ENCODE measurements at places on chromosomes 2 and 18.

DNA sequence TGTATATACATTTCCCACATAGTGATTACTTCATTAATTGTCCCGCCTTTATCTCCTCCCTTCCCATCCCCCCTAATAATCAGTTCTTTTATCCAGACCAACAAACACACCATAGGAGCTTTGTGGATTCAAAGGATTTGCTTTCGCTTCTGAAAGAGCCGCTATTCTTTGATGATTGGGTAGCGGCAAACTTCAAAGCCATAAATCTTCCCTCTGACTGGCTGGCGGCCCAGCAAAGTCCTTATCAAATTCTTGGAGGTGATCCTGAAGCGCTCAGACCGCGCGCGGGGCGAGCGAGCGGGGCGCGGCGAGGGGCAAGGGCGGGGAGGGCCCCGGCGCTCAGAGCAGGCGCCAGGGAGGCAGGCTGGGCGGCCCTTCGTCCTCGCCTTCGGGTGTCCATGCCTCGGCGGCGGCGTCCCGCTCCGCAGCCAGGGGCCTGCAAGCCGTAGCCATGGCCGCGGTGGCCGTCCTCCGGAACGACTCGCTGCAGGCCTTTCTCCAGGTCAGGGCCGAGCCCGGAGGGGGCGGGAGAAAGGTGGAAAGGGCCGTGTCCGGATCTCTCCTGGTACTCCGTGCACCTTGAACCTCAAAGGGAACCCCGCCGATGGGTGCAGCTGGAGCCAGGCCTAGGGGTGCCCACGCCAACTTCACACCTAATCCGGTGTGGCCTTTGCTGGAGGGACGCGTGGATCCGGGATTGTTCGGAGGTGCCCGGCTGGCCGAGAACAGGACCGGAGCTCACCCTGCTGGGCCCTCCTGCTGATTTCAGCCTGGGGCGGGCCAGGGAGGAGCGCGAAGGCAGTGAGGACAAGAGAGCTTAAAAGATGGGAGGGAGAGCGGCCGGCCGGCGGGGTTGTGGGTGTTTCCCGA is at the start of gene SP5:
Gene SP5 (plus strand): TSS at position 276 of the 870 bp plus-strand sequence. CDS start 176 bp downstream, at position 452.
- DNase-seq = no peak

GRCh38 chr2:195659114-195659513 is 2.1 kb downstream of the SLC39A10 start:
- peak; percentile 85 for DNase-seq

DNA sequence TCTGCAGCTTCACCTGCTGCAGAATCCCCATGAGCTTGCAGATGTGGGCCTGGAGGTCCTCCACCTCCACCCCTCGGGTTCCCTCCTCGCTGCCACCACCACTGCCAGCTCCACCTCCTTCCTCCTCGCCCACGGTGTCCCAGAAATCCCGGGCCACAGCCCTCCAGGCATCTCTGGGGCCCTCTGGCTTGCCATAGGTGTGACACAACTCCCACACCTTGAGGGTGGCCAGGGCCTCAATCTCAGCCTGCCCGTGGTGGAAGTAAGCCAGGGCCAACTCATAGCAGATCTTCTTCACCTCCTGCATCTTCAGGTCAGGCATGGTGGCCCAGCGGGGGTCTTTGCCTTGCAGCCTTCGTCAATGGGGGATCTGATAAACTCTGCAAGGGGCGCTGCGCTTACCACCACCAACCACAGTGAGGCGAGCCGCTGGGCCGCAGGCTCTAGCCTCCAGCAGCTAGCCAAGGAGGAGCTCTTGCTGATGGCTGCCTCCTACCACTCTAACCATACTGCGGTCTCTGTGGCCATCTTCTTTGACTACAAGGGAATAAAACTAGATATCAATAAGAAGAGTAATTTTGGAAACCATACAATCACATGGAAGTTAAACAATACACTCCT is 36.1 kb upstream of the ANKRD62 start:
- DNase-seq = no peak

- no peak for DNase-seq
These were observed 17.4 kb downstream of the KIF3C start for GRCh38 chr2:25964891-25965290.

DNA sequence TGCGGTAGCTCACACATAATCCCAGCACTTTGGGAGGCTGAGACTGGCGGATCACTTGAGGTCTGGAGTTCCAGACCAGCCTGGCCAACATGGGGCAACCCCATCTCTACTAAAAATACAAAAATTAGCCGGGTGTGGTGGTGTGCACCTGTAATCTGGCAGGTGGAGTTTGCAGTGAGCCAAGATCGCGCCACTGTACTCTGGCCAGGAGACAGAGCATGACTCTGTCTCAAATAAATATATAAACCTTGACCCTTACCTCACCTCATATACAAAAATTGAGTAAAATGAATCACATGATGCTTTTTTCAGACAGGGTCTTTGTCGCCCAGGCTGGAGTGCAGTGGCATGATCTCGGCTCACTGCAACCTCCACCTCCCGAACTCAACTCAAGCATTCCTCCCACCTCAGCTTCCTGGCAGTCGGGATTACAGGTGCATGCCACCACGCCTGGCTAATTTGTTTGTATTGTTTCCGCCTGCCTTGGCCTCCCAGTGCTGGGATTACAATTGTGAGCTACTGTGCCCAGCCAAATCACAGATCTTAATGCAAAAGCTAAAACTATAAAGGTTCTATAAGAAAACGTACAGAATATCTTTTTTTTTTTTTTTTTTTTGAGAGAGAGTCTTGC is 25.3 kb downstream of the XPO1 start:
- no peak for DNase-seq

- no peak for DNase-seq
These were observed 51.0 kb upstream of the TTC39C start for GRCh38 chr18:23963443-23964165.

DNA sequence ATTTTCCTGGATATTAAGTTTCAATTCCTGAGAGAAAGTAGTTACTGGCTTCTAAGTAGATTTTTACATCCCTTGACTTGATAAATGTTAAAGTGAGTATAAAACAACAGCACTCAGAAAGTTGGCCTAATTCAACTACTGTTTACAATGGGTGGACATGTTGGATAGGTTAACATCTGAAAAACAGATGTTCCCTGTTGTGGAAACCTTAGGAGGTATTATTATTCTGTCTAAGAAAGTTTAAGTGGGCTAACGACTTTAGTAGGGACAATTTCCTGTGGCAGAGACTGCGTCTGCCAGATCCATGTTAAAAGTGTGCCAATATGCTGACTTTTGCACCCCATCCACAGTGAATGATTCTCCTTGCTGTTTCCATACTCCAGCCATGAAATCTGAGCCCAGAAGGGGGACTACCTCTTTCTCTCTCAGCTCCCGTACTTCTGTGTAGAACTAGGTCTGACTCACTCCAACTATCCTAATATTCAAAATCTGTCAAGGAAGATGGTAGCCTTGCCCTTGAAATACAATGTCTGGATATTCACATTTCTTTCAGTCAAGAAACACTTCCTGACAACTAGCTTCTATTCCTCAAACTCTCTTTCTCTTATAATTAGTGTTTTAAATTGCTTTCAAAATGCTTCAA is 327.5 kb upstream of the HNRNPA3 start:
- no peak for DNase-seq

GRCh38 chr18:2312440-2312839 is 258.9 kb downstream of the METTL4 start:
- DNase-seq = no peak

DNA sequence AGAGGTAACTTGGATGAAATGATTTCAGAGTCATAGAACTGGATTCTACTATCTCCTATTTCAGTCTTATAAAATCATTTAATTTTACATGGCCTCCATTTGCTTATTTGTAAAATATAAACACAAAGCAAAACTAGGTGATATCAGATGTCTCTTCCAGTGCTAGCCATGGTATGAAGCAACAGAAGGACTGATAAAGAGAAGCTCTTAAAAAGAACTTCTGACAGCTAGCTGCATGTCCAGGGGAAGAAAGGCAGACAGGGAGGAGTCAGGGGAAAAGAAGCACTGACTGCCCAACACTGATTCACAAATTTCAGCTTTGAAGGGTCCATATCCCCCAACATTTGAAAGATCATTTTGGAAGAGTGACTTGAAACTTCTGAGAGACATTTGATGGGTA is 6.4 kb downstream of the SLC8A1 start:
- no peak for DNase-seq

GRCh38 chr2:239555571-239555905 is 154.7 kb upstream of the HDAC4 start:
- no peak for DNase-seq

DNA sequence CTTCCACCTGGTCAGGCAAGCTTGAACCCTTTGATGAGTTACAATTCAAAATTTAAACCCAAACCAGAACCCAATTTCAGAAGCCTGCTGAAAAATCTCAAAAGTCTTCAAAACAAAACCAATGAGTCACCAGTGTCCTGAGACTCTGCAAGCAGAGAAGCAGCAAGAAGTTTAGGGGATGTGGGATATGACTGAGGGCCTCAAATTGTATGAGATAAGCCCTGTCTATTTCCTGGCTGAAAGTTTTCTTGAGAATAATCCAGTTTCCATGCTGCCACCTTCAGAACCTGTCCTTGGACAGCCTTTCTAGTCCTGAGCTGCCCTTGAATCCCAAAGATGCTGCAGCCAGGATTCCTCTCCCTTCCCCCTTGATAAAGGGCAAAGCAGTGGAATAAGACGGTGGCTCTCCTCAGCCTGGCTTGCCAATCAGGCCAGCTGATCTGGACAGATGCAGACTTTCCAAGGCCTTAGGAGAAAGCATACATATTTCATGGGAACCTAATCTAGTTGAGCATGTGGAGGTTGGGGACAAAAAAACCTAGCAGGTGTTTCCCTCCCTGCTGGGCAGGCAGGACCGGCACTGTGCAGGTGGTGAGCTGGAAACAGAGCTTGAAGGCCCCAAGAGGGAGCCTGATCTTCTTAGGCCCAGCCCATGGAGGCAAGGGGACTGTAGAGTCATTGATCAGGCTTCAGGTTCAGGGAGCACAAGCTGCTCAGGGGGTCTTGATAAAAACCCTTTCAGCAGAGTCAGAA is 278.0 kb upstream of the MGAT5 start:
- DNase-seq = no peak

- no peak for DNase-seq
These were observed 305.3 kb downstream of the NDUFA10 start for GRCh38 chr2:239719791-239720360.

- DNase-seq = peak; percentile 78
These were observed 246.0 kb downstream of the LDLRAD4 start for GRCh38 chr18:13464432-13465123.

- DNase-seq = no peak
These were observed 74.5 kb upstream of the RFX8 start for GRCh38 chr2:101549371-101549770.

DNA sequence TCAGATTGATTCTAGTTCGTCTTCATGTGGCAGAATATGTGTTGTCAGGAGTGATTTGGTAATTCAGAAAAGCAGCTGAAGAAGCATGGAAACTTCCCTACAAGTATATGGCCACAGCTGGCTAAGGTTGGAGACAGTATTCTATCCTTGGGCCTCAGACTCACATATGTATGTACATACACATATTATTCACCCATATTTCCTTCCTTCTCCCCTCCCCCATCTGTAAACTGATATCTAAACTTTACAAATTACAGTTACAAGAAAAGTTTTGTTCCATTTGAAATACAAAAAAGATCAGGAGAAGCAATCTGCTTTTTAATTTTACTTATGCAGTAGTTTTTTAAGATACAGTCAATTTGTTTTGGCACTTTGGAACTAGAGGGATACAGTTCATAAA is 3.1 kb downstream of the SP3 start:
- DNase-seq = no peak

DNA sequence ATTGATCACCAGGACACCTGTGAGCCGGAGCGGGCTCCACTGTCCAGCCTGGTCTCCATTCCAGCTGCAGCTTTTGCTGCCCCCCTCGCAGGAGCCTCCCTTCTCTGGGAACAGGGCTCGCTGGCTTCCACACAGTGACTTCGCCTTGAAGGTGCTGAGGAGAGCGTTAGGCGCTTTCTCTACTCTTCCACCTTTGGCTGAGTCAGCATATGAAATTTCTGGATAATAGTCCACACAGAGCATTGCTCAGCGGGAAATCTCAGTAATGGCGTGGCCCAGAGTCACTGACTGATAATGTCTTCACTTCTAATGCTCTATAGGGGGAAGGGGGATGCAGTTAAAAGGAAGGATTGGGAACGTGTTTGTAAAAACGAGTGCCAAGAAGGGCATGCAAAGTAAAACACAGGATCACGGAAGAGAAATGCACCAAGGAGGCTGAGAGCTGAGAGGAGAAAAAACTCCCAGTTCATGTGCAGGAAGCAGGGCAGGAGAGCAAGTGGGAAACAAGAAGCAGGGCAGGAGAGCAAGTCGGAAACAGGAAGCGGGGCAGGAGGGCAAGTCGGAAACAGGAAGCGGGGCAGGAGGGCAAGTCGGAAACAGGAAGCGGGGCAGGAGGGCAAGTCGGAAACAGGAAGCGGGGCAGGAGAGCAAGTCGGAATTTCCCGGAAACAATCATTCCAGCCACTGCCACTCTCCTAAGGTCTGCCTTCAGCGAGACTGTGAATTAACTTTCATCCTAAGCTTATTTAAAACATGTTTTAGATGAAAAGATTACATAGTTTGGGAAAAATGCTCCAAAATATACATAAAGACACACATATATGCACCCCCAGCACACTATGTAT is 77.7 kb downstream of the MYT1L start:
- DNase-seq = no peak

DNA sequence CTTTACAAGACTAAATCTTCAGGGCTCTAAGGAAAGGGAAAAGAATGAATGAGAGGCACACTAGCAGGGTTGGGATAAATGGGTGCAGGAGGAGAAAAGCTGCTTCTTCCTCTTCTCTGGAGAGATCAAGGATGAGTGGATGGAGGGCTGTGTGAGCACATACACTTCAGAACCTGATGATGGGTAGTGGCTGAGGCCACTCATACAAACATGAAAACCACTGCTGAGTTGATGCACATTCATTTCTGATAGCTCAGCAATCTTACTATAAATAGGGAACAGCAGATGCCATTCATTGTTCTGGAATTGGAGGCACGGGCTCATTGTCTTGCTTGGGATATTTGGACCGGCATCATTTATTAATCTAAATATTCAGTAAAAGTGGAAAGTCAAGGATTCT is 152.4 kb upstream of the KCTD1 start:
- no peak for DNase-seq

- DNase-seq = no peak
These were observed 115.0 kb downstream of the STK39 start for GRCh38 chr2:168132389-168132788.

DNA sequence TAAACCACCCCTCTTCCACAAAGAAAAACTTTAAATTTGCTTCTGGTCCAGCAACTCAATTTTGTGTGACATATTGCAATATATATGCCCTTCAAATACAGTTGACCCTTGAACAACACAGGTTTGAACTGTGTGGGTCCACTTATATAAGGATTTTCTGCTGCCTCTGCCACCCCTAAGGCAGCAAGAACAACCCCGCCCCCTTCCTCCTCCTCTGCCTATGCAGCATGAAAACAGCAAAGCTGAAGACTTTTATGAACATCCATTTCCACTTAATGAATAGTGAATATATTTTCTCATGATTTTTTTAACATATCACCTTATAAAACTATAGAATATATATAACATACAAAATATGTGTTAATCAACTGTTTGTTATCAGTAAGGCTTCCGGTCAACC is 58.3 kb downstream of the EML4 start:
- no peak for DNase-seq

GRCh38 chr2:179255129-179255528 is 9.5 kb downstream of the SESTD1 start:
- DNase-seq = no peak

Data from CD4-positive, alpha-beta T cell treated with Interleukin-4 for 1 hour (primary cell).